ENCODE measurements at places on chromosomes 5 and 9.

GRCh38 chr5:97501286-97501964, 318.4 kb upstream of the RIOK2 start:
- DNase-seq = no peak

- no peak for DNase-seq
These were observed 231.5 kb downstream of the DOCK8 start for GRCh38 chr9:446074-446699.

DNA sequence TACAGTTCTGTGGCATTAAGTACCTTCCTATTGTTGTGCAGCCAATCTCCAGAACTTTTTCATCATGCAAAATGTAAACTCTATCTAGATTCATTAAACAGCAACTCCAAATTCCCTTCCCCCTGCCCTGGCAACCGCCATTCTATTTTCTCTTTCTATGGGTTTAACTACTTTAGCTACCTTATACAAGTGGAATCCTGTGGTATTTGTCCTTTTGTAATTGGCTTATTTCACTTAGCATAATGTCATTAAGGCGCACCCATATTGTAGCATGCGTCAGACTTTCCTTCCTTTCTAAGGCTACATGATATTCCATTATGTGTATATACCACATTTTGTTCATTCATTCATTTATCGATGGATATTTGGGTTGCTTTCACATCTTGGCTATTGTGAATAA, 142.4 kb downstream of the CAAP1 start:
- no peak for DNase-seq

DNA sequence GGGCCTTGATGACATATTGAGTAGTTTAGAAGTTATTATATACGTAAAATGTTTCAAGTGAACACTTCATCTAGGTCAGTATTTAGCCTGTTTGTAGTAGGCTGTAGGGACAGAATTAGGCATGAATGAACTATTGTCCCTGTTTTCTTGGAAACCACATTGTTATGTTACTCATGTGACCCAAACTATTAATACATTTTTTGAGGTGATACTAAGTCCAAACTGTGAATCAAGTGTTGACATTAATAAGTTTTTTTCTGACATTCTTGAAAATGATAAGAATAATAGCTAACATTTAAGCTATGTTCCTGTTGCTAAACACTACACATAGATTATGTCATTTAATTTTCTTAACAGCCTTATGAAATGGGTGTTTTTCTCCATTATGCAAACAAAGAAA, 1642.7 kb upstream of the WWC1 start:
- no peak for DNase-seq

DNA sequence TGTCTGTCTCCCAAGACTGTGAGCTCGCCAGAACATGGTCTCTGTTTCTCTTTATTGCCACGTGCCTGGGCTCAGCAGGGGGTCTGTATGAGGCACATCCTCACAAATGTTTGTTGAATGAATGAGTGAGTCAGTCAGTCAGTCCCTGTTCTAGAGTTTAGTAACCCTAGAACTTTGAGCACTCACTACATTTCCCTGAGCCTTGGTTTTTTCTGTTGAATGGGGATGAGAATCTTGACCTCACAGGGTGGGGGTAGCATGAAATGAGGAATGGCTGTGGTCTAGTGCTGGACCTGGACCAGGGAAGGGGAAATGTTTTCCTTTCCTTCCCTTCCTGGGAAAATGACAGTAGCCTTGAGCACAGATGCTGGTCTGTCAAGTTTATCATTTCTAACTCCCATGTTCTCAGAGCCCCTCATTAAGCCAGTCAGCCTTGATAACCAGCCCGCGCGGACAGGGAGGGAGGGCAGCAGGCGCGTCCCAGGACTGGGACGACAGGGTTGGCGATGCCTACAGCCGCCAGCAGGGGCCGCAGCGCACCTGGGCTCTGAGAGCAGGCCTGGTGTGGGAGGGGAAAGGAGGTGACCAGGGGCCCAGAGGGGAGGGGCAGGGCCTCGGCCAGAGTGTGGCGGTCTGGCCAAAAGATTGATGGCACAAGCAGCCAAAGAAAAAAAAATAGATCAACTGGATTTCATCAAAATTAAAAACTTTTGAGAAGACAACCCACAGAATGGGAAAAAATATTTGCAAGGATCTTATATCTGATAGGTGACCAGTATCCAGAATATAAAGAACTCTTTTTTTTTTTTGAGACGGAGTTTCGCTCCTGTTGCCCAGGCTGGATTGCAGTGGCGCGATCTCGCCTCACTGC, 24.1 kb upstream of the WNK2 start:
- peak; percentile 60 for DNase-seq

DNA sequence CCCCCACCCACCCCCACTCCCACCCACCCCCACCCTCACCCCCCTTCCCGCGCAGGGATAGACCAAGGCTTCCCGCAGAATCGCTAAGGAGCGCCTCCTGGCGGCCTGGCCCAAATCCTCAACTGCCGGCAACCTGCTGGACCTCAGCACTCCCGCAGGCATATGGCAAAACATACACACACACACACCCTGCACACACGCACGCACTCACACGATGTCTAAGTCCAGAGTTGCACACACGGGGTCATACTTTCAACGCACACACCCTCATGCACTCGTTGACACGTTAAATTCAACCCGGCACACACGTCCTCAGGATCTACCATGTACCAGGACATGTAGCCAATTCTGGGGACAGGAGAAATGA, 1.7 kb downstream of the CPLX2 start:
- no peak for DNase-seq

DNA sequence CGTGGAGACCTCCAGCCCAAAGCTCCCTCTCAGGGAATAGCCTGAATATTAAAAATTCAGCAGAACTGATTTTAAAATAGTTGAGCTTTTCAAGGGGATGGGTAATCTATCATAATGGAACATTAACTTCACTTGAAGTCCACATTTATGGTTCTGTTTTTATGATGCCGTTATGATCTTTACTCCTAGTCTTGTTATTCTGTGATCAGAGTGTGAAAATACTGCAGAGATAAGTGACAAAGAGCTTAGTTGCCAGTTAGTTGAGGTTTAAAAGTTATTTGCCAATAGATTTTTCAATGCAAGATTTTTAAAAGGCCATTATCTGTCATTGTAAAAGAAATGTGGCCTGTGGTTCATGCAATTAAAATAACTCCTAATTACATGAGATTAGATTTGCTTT, 189.9 kb upstream of the RGMB start:
- no peak for DNase-seq

DNA sequence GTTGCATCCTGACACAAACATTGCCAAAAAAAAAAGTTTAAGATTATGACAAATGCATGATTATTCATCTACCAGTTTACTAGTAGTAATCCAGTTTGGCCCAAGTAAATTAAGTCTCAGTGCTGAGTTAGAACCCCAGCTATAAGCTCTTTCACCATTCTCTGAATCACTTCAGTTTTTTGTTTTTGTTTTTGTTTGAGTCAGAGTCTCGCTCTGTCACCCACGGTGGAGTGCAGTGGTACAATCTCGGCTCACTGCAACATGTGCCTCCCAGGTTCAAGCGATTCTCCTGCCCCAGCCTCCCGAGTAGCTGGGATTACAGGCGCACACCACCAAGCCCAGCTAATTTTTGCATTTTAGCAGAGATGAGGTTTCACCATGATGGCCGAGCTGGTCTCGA, 1.5 kb upstream of the PCYOX1L start:
- DNase-seq = no peak

- DNase-seq = no peak
These were observed 2.0 kb downstream of the LCN9 start for GRCh38 chr9:135664801-135665794.

- DNase-seq = no peak
These were observed 1.5 kb downstream of the TRIM41 start for GRCh38 chr5:181224390-181225229.

DNA sequence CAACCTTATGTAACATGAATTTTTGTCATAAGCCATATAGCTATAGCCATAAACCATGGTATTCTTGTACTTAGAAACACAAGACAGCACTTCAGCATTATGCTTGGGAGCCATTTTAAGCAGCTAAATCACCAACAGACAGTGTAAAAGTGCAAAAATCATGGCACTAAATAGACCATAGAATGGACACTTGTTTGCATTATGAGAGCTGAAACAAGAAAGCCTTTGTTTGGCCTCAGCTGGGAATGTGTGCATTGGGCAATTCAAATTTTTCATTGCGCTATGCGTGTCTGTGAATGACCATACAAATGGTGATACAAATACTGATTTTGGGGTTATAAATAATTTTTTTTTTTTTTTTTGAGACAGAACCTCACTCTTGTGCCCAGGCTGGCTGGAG, 23.7 kb downstream of the KDM4C start:
- no peak for DNase-seq

DNA sequence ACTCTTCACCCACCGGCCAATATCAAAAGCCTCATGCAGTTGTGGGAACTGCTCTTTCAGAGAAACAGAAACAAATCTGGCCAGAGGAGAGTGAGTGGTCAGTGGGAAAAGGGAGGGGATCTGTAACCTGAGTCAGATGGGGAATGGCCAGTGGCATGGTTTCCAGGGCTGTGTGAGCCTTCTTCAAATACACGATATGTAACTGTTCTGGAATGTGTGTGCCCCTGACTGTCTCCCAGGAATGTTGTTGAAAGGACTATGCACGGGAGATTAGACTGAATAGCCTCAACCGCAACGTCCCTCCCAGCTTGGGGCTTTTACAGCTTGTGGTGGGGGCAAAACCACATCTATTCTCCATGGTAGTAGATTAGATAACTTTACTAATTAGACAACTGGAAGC, 60.8 kb downstream of the SH3TC2 start:
- no peak for DNase-seq

GRCh38 chr5:132447196-132447595, 43.4 kb downstream of the IRF1 start:
- DNase-seq = no peak

DNA sequence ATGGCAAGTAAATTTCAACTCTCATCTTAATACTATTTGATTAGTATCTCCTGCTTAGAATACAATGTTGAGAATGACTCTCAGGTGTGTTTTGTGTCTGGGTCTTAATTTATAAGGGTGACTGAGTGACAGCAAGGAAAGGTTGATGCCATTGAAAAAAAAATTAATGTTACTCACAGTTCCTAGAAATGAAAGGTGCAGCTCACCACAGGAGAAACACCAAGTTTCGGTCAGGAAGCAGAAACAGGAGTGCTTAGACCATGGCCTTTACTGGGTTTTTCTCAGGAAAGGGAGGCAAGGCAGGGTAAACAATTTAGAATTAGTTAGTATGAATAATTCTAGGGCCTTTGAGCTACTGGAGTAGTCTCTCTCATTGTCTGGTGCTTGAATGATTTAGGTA, 159.2 kb upstream of the C9orf72 start:
- no peak for DNase-seq

DNA sequence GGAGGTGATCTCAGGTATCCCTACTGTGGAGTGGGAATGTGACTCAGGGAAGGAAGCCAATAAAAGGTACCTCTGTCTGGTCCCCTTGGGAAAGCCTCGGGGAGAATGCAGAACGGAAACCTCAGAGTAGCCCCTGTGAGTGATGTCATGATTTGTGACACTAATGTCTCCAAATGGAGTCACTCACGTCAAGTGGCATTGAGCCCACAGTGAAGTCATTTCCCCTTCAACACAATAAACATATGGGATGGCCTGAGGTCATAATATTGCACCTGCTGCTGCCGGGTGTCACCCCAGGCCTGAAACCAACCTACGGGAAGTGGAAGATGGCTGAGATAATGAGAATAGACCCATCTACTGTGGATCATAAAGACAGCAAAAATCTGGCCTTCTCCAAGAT, 75.9 kb upstream of the GOLM1 start:
- no peak for DNase-seq

- DNase-seq = no peak
These were observed 21.0 kb upstream of the GSN start for GRCh38 chr9:121246821-121247561.

DNA sequence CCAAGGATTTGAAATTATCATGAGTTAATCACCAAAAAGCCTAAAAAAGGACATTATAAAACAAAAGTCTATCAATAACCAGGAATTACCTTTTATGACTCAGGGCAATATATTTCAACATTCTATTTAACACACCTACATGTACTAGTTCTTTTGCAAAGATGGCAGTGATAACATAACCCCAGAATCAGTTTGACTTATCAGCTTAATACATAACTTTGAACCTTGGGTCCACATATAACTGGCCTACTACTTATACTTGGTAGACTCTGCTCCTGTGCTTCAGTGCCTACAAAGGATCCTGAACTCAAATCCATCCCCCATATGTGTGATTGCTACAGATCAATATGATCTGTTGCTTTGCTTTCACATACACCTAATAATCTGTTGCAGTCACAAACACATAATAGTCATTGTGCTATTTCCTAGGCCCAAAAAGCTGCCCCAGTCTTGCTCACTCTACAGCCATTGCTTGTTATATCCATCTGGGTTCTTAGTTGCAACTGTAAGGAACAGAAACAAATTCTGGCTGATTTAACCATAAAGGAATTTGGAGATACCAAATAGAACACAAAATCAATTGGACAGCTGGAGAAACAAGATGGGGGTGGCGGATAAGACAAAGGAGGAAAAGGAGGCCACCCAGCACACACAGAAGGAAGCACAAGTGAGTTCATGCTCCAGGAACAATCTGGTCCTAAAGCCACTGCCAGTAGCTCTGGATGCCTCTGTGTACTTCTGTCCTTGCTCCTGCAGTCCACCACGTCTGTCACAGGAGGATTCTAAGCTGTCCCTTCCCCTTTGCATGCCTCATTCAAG, 25.5 kb downstream of the DEPDC1B start:
- no peak for DNase-seq

- no peak for DNase-seq
These were observed 211.0 kb downstream of the SNX18 start for GRCh38 chr5:54728588-54728915.

DNA sequence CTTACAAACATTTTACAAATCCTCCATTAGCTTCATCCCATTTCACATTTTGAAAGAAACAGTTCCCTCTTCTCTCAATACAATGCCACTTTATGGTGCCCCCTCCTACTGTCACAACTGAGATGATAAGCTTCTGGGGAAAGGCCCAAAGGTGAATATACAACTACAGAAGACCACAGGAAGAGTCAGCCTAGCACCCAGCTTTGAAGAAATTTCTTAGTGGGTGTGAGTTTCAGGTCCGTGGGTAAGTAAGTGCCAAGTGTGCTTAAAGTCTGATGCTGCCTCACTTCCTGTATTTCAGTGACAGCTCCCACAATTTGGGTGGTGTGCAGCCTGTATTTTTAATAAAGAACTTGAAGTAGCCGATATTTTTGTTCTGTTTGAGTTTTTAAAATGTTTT, 68.1 kb downstream of the ARHGEF28 start:
- no peak for DNase-seq

DNA sequence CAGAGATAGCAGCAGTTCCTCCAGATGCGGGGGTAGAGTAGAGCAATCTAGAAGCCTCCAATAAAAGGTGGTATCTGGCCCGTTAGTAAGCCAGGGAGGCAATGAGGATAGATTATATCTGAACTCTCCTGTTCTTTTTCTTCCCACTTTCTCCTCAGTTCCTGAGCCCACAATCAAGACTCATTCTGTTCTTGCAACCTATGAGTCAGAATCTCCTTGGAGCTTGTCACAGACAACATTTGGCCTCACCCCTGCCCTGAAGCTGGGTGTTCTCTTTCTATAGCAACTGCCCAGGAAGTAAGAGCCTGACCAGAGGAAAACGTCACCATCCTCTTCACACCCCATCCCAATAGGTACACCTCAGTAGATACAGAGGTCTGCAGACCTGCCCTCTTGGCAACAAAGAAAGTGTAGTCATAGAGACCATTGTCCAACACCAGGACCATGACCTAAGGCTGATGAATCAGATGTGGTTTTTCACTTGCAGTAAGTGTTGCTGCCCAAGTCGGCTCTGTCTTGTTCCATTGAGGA, 76.3 kb upstream of the PCA3 start:
- no peak for DNase-seq
